ENCODE measurements at places on chromosomes 1 and 21.

GRCh38 chr1:8384577-8384976 is 66.7 kb downstream of the SLC45A1 start:
- DNase-seq, result no peak

DNA sequence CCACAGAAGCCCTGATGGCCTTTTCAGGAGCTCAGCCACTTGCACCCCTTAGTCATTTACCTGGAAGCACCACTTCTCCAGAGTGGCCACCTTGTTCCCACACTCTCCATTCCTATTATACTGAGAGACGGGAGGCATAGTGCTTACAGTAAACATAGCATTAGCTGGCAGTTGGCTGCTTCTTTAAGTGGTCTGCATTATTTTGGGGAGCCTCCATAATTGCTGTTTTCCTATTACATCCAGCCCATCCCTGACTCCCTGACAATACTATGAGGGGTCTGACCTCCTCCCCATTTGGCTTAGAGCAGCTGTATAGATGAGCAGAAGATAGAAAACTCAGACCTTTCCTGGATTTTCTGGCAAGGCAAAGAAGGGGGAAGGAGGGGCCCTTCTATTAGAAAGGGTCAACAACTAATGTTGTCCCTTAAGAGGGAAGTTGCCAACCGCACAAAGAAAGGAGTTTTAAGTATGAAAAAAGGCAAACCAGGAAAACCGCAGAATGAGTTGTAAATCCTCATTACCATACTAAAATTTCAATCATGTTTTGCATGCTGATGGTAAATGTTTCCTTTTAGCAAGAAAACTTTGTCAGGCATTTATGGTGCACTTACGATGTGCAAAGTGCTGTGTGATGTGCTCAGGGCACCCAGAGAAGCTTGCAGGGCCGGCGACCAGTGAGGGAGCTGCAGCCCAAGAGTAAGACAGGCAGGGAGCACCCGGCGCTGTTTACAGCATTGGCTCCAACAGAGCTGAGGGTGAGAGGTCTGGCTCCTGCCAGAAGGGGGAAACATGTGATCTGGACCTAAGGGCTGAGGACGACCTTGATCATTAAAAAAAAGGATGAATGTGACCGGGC is 167.3 kb downstream of the ZZZ3 start:
- no peak for DNase-seq

DNA sequence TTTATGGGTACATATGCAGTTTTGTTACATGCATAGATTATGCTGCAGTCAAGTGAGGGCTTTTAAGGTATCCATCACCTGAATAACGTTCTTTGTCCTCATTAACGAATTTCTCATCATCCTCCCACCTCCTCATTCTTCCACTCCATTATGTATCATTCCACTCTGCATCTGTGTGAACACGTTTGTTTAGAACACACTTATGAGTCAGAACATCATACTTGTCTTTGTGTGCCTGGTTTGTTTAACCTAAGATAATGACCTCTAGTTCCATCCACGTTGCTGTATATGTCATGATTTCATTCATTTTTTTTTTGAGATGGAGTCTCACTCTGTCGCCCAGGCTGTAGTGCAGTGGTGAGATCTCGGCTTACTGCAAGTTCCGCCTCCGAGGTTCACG is 6.7 kb upstream of the MPC2 start:
- DNase-seq, result no peak

DNA sequence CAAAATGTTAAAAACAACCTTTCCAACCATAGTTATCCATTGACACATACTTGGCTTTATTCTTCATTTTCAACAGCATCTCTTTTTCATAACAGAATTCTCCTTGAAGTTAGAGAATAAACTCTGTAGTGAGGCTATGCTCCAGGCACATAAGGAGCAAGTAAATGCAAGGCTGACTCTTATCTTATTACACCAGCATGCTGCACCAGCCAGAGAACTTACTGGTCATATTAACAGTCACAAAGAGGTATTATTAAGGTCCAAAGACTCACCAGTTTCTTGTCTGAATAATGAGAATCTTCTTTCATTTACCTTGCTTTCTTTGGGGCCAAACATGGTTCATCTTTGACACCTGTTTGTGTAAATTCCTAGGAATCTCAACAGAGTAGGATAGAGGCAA is 71.3 kb upstream of the IVNS1ABP start:
- no peak for DNase-seq

DNA sequence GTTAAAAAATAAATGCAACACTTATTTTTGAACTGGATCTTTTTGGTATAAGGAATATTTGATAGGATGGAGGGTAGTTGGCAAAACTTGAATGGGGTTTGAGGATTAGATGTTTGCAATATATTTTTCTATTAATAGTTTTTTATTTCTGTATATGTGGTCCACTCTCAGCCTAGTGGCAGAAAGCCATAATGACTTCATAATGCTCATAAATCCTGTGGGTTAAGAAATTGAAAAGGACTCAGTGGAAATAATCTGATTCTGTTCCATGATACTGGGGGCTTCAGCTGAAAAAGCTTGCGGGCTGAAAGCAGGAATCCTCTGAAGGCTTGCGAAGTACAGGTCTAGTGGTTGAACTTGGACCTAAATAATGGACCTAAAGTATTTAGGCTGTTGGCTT is 1028.6 kb upstream of the PRMT6 start:
- DNase-seq, result no peak

DNA sequence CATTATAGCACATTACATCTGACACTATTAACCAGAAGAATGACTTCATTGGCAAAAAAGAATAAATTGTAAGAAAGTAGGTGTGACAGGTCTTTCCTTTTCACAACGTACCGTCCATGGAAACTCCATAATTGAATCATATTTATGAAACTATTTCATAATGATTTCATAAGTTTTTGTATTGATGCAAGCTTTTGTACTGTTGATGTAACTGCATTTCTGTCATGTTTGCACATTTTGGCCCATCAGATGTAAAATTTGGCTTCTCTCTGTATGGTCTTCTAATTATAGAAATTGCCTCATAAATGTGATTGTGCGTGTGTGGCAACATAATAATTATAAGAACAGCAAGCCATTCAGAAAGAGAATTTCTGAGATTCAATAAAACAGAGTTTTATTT is 180.7 kb upstream of the ZNHIT6 start:
- DNase-seq, result no peak

- no peak for DNase-seq
Observed at GRCh38 chr21:36516281-36516680, 36.4 kb upstream of the CLDN14 start.

GRCh38 chr1:9419369-9420041 is 119.8 kb upstream of the SLC25A33 start:
- no peak for DNase-seq

DNA sequence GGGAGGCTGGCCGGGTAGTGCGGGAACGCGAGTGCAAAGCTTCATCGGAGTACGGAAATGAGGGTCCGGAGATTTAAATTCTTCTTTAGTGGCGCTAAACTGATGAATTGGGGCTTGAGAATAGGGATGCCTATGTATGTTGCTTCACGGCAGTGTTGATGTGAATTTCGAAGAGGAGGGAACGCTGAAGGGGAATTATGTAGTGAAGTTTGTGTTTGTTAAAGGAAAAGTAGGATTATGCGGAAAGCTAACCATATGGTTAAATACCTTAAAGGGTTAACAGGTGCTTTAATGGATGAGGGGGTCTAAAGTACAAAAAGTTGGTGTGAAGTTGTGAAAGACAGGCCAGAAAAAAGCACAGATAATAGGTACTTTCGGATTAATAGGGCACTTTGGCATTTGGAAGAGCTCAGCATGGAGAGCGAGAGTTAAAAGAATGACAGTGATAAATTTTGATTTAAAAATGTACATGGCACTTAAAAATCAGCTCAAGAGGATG is 1.4 kb downstream of the HS2ST1 start:
- DNase-seq, result no peak

GRCh38 chr1:98172578-98172977 is 251.7 kb upstream of the DPYD start:
- DNase-seq, result no peak

DNA sequence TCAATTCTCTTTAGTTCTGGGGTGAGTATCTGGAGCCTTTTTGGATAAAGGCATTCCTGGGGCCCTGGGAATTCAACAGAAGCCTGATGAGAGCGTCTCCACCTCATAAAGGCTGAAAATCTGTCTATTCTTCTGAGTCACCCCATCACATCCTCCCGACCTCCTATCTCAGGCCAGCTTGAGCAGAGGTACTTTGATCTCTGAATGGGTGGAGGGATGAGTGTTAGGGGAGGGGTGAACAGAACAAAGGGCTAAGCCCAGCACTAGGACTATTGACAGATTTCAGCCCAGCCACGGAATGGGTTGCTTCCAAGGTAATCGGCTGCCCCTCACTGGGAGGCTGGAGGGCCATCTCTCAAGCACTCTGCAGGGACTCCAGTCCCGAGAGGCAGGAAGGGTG is 2.5 kb upstream of the MYBPH start:
- DNase-seq, result no peak

DNA sequence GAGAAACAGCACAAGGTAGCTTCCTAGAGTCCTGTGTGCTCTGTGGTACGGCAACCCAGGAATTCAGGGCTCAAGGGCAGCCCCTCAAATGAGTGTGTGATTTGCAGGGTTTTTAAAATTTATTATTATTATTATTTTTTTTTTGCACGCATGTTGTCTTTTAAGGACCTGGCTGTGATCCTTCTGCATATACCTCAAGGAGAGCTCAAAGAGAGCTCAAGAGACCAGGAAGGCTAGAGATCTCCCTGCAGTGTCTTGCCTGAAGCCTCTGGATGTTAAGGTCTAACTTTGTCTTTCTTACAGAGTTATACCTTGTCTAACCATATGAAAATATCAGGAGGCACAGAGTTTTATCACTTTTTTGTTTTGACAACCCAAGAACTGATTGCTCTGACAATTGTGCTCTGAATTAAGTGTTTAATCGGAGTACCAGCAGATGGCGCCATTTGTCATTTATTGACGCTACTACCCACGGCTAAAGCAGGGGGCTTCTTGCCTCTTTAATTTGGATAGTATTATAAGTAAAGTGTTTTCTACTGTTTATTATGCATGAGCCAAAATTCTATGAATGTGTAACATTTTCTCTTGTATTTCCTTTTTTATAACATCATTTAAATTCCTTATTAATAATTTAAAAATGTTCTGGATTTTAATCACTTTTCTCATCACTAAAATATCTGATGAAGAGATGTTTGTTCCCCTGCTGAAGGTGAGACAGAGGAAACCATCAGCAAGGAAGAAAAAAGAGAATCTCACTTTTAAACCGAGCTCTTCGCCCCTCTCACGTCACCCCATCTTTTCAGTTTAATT is 35.8 kb upstream of the LMO4 start:
- DNase-seq, result no peak

DNA sequence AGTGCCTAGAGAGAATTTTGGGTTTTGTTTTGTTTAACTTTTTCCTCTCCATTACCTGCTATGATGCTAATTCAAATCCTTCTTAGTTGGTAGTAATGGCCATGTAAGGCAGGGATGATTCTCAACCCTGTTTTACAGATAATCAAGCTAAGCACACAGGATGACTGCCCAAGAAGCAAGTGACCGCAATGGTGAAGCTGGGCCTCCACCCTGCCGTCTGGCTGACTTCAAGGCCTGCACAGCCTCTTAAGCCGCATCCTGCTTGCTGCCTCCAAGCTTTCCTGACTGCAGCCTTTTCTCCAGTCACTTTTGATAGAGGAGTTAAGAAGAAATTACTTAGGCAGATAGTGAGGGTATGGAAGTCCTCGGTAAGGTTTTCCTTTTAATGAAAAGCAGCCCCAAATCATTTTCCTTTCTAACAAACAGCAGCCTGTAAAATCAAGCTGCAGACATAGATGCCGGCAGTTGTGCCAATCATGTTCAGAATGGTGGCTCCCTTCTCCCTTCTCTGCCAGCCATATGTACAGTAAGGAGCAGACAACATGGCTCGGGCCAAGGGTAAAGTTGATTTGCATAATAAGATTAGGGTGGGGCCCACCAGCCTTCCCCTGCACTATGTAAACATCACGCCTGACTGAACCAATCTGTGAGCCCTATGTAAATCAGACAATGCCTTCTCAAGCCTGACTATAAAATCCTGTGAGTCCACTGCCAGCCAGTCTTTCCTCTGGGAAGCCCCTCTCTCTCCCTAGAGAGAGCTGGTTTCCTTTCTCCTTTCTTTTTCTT is 8.8 kb upstream of the CTBS start:
- no peak for DNase-seq

DNA sequence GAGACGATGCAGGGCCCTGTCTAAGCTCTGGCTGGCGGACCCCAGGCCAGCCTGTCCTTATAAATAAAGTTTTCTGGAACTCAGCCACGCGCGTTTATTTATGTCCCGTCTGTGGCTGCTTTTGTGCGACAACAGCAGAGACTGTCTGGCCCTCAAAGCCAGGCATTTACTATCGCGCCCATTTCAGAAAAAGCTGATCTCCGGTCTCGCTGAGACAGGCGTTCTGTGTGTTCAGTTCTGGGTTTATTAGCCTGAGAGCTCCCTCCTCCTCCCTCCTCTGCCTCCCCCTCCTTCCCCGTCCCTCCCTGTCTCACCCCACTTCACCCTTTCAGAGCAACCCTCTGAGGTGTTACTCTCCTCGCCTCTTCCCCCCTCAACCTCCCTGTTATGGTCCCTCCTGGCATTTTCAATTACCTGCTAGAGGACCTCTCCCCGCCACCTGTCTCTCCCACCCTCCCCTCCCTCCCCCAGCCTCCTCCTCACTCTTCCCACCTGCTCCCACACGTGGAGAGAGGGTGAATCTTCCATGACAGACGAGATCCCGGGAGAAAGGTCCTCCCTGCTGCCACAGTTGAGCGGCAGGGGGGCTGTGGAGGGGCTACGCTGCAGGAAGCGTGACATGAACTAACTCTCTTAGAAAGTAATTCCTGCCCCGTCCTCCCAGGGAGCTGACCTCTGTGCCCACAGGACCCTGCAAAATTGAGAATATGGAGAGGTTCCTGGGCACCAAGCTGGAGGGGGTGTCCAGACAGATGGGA is 59.9 kb downstream of the SPSB1 start:
- DNase-seq, result no peak

GRCh38 chr1:118360817-118361216 is 175.8 kb upstream of the SPAG17 start:
- DNase-seq, result no peak

GRCh38 chr1:44112486-44112885 is 6.1 kb upstream of the KLF17 start:
- DNase-seq, result no peak

DNA sequence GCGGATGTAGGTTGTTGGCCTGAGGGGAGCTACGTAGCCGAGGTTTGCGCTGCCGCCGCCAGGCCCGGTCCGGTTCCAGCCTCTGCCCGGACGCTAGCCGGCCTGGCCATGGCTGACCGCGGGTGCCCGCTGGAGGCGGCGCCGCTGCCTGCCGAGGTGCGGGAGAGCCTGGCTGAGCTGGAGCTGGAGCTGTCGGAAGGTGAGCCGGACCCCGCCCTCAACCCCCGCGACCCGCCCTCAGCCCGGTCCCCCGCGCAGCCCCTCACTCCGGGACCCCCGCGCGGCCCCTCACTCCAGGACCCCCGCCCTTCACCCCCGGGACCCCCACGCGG is 299 bp downstream of the DIP2A start:
- DNase-seq, result no peak

DNA sequence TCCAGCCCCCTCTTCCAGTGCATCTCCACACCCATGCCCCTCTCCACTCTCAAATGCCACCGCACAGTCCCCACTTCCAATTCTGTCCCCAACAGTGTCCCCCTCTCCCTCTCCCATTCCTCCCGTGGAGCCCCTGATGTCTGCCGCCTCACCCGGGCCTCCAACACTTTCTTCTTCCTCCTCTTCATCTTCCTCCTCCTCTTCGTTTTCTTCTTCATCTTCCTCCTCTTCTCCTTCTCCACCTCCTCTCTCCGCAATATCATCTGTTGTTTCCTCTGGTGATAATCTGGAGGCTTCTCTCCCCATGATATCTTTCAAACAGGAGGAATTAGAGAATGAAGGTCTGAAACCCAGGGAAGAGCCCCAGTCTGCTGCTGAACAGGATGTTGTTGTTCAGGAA is 80.8 kb downstream of the PRDM2 start:
- no peak for DNase-seq

GRCh38 chr21:44949779-44950198 is 10.0 kb downstream of the SLX9 start:
- DNase-seq, result peak; percentile 13
